ENCODE measurements at places on chromosomes 12 and 14.

GRCh38 chr12:47017901-47018475, 61.4 kb upstream of the PCED1B start:
- no peak for DNase-seq

GRCh38 chr12:286531-287300, 24.1 kb upstream of the SLC6A13 start:
- DNase-seq = no peak

DNA sequence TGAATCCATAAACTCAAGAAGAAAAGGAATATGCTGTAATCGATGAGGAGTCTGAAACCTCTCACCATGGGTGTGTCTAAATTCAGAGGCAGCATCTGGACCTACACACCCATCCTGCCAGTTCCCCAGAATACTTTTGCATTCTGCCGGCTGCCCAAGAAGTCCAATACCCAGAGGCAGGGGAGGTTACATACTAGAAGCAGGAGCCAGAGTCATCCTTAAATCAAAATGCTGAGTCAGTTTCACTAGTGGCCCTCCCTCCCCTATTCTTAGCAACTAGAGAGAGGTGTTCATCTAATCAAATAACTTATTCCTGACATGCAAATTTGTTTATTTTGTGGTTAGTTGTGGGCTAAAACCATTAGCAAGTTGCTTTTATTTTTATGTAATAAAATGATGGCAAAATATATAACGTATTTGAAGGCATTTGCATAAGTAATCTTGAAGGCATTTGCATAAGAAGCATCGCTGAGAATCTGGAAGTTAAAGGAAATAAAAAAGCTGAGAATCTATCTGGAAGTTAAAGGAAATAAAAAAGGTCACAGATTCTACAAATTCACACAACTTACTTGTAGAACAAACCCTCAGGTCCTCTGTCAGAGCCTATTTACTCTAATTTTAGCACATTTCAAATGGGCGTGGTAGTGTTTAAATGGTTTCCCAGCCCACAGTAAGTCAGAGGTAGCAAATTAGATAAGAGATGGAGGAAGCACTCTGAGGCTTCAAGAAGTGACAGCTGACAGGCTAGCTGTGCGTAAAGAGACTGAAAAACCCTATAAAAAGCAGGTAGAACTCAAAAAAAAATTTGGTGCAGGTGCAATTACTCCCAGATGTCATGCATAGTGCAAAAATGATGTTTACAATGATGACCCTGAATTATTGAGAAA, 7.8 kb downstream of the BHLHE41 start:
- no peak for DNase-seq

DNA sequence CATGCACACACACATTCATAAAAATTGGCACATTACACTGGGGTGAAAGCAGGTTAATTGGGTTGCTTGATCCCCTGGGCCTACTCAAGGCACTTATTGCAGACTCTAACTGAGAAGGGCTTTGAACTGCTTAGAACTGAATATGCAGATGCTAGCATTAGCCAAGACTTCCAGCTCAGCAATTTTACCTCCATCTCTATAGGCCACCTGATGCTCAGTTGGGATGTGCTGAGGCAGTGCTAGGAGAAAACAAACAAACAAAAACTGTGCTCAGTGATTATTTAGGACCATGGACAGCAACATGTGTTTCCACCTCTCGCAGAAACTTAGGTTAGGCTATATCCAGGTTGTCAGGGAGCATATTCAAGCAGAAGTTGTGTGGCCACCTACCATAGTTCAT, 124.8 kb upstream of the WSCD2 start:
- no peak for DNase-seq

Data from mesothelial cell of epicardium (in vitro differentiated cells).